ENCODE measurements at places on chromosomes 5 and 9.

DNA sequence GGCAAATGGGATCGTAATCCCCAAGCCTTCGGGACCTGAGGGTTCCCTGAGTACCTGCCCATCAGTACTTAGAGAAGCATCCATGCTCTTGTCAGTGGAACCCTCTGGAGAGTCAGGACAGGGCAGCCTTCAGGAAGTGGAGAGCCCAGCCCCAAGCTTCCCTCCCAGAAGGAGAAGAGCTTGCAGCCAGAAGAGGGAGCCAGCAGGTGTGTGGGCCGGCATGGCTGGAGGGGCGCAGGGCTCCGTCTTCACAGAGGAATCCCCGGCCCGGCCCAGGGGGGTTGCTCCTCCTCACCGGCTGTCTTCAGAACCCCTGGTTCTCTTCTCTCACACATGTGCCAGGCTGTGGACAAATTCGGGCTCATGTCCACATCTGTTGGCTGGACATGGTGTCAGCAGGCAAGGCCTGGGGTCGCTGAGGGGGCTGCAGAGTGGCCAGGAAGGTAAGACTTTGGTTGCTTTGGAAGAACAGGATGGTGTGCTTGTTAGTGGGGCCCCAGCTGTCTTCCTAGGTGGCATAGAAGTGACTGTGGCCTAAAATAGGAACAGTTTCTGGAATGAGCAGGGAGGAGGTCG lies 58.9 kb upstream of the RXRA start:
- no peak for DNase-seq

DNA sequence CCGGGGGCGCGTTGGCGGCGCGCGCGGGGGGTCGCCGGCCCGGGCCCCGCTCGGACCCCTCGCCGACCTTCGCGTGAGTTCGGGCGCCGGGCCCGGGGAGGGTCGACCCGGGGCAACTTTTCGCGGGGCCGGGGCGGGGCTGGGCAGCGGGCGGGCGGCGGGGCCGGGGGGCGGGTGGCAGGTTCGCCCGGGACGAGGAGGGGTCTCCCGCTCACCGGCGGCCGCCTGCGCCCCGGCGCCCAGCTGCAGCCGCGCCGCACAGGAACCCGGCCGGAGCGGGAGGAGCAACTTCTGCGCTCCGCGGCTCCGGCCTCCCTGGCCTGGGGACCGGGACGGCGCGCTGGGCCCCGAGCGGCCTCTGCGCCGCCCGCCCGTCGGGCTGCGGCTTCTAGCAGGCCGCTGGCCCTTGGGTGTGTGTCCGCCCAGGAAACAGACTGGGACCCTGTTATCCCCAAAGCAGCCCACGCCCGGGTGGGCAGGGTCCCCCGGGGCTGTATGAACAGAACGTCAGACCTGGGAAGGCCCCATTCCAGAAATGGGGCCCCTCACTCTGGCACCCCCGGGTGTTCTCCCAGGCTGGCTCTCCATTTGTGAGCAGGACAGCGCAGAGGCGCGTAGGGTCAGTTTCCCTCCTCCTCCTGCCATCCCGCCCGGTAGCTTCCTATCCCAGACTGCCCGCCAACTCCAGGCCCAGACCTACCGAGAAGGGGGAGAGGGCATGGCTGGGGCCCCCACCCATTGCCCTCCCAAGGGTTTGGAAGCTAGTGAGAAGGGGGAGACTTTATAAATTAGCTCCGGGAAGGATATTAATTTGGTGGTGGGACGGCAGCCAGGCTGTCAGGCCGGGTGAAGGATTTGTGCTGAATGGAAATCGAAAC lies 708 bp downstream of the RXRA start:
- no peak for DNase-seq

DNA sequence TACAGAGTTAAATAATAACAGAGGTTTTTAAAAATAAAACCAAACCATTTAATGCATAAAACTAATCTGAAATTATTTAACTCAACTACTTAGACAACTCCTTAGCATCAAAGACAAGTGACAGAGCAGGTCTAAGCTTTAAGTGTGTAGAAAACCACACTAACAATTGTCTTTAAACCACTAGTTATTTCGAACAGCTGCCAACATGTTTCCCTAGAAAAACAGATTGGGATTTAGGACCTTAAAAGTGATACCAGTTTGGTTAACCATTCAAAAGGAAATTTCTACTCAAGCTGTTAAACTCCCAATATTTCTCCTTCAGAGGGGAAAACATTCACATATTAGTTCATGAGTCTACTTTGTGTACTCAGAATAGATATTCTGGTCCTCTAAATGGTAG lies 208.7 kb downstream of the BNC2 start:
- no peak for DNase-seq

- peak; percentile 77 for DNase-seq
These were observed 709 bp downstream of the IQGAP2 start for GRCh38 chr5:76403766-76404222.

DNA sequence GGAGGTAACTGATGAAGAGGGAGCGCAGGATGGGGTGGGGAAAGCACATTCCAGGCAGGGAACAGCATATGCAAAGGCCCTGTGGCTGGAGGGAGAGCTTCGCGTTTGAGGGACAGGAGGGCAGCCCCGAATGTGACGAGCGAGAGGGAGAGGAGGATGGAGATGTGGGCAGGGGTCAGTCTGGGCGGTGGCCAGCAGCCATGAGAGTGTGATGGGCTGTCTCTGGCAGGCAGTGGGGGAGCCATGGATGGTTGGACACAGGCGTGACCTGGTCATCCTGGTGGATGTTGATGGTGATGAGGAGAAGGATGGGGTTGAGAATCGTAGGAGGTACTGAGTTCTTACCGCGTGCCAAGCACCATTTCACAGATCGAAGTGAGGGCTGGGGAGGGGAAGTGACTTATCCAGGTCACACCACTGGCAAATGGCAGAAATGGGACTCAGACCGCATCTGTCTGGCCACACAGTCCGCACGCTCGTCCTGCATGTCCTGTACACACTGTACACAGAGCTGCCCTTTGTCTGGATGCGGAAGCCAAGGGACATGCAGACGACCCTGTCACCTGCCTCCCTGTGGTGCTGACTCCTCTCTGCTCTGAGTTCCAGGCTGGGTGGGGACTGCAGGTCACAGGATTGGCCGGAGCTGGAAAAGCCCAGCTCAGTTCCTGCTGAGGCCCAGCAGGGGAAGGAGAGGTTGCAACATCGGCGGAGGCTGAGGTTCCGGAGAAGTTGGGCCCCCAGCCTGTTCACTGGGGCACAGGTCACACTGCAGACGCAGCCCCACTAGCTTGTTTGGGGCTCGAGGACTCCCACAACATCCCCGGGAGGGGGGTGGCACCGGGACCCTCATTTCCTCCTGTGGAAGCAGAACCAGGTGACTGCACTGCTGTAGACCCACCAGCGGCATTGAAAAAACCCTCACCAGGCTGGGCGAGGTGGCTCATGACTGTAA lies 165.6 kb upstream of the IER5L start:
- peak; percentile 52 for DNase-seq

DNA sequence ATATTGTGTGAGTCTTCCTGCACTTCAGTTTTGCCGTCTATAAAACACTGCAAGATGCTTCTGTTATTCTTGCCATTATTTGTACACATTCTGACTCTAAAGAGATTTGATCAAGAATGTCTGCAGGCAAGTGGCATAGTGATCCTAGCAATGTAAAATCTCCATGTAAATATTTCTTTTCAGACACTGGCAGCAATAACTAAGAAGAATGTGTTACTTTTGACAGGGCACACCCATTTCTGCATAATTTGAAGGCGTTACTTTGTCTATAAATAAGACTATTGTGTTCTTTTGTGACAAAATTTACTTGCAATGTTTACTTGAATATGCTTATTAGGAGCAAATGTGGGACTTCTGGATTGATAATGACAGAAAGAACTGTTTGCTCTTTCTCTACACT lies 20.1 kb downstream of the RANBP3L start:
- DNase-seq = no peak

DNA sequence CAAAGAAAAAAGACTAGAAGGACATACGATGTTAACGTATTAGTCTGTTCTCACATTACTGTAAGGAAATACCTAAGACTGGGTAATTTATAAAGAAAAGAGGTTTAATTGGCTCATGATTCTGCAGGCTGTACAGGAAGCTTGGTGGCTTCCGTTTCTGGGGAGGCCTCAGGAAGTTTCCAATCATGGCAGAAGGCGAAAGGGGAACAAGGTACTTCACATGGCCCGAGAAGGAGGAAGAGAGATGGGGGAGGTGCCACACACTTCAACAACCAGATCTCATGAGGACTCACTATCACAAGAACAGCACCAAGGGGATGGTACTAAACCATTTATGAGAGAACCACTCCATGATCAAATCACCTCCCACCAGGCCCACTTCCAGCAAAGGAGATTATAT lies 110.1 kb downstream of the CARTPT start:
- DNase-seq = no peak

- no peak for DNase-seq
These were observed 379.9 kb upstream of the ACTBL2 start for GRCh38 chr5:57862471-57862911.

- DNase-seq = no peak
These were observed 208.0 kb downstream of the PAPPA start for GRCh38 chr9:116361547-116361946.

DNA sequence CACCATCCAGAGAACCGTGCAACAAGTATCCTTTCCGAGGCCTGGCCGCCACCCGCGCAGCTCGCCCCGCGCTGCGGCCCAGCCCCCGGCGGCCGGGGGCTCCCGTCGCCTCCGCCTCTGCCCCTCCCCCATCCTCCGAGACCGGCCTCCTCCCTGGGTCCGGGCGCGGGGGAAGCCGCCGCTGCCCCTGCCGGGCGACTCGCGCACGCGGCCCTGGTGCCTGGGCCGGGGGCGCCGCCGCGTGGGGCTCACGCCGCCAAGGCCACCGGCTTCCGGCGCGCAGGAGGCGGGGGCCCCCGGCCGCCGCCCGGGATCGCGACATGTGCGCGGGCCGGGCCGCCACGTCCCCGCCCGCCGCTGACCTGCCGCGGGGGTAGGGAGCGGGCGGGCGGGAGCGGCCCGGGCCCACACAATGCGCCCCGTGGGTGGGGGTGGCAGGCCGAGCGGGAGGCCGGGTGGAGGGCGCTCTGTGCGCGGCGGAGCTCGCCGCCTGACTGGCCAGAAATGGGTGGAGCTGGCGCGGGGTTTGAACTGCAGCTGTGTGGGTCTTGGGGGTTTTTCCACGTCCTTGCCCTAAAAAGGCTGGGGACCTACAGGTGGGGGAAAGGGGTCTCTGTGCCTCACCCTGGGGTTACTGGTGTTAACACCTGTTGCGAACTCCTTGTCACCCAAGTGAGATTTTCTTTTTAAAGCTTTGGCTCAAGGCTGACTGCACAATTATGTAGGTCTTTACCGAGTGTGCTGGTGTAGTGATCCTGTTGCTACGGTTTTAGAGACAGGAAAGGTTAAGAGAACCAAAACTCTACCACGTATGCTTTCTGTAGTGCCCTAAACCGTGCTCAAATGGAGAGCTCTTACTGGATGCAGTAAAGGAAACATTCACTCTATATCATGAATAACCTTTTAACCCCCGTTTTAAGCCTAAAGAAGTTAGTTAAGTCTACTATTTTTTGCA lies 32.3 kb downstream of the TNPO1 start:
- DNase-seq = peak; percentile 57

DNA sequence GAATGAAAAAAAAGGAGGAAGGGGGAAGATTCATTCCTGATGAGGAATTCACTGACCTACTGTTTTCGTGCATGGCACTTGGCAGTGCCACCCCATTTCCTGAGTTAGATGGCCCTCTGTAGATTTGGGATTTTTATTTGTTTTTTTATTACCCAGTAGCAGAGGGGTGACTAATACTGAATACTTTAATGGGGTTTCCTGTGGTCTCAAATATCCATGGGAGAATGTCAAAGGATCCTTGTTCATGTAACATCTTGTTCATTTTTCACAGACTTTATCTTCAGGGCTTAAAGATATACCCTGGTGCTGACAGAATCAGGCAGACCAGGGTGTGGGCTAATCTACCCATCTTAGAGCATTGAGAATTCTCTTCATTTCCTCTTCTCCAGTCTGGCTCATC lies 93.0 kb downstream of the MAMDC2 start:
- DNase-seq = no peak

DNA sequence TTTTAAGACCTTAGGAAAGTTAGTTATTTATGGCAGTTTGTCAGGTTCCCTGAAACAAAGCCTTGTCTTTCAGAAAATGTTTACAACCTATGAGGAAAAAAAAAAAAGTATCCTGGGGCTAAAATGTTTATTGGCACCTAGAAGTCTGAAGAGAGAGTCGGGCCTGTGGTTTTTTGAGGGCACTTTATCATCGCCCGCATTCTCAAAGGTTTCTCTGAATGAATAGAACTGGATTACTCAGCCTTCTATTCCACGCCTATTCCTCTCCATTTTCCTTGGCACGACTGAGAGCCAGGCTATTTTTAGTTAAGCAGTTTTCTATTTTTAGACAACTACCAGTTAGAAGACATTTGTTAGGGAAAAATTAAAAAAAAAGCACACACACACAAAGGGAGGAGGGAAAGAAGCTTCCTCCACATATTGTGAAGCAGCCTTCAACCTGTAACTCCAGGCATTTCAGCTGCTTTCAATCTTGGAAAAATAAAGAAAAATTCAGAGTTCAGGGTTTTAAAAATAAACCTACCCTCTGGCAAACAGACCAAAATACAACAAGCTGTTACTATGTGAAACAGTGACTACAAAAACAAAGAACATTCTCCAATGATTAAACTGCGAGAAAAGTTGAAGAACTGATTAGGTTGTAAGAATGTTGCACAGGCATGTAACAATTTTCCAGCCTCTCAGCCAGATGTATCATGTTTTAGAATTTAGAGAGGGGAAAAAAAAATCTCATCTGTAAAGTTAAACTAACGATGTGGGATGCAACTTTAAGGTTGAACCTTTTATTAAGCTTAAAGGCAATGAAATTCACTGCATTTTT lies 97.0 kb downstream of the MEF2C start:
- DNase-seq = peak; percentile 17

DNA sequence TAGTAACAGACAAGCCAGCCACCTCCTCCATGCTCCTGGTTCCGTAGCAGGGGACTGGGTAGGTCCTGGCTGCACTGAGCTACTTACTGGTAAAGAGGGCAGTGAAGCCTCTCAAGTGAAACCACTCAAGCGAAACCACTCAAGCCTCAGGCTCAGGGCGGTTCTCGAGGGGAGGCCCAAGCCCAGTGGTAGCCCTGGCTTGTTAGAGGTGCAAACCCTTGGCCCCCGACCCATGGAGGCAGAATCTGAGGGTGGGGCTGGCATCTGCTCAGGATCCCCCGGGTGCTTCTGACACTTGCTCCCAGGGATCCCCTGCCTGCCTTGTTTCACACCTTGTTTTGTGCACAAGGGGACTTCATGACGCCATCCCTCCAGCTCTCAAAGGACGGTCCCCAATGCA lies 76.5 kb upstream of the OLFM1 start:
- DNase-seq = no peak

- DNase-seq = no peak
These were observed 7.3 kb downstream of the ATOX1 start for GRCh38 chr5:151751091-151751490.

All from transverse colon (tissue), 4 donors.